ENCODE measurements at places on chromosomes 5 and 9. TPM values are rescaled to one million over a fixed set of nuclear protein-coding genes. Genes with fewer than 3 reads are reported as not detected.

The LURAP1L gene
- total RNA-seq = 28.3 TPM

The CCNH gene
- total RNA-seq = 37.7 TPM

The ACOT12 gene
- total RNA-seq = not detected

The SNCAIP gene
- total RNA-seq = 0.05 TPM

The ATP6V1G1 gene
- 141 TPM for total RNA-seq

The SLC34A1 gene
- not detected for total RNA-seq

The GLRX gene
- total RNA-seq = 70.2 TPM

The PCDHGB6 gene
- 0.09 TPM for total RNA-seq

The SHISAL2B gene
- total RNA-seq = not detected

The FBLL1 gene
- 0.14 TPM for total RNA-seq

The PDE6A gene
- total RNA-seq = 0.22 TPM

The IL3 gene
- not detected for total RNA-seq

Data from A549 treated with AZD2906 at 1 μM for 4 hours (cell line).